ENCODE measurements at places on chromosomes 12 and 14. TPM values are rescaled to one million over a fixed set of nuclear protein-coding genes. Genes with fewer than 3 reads are reported as not detected.

Gene AKAP5
- total RNA-seq: 0.44 TPM

Gene BCL11B
- total RNA-seq: not detected

Gene TSPAN8
- total RNA-seq: not detected

Gene IFNG-AS1
- not detected for total RNA-seq

Gene GLIPR1L2
- 0.25 TPM for total RNA-seq

Gene NFE2
- total RNA-seq: not detected

Gene NPAS3
- total RNA-seq: 1.4 TPM

Gene NEUROD4
- not detected for total RNA-seq

Gene OTOGL
- under 0.01 TPM for total RNA-seq

Gene ACOT4
- total RNA-seq: 1.00 TPM

Gene FAM222A
- 0.37 TPM for total RNA-seq

Gene SIX4
- total RNA-seq: 17.4 TPM

Gene AQP5
- total RNA-seq: not detected

Gene HVCN1
- 7.9 TPM for total RNA-seq

Gene FSCB
- total RNA-seq: 0.12 TPM

Gene PLEKHH1
- 0.62 TPM for total RNA-seq

Gene CCDC196
- total RNA-seq: not detected
